Caco-2 (cell line): ENCODE measurements at places on chromosomes 12 and 14.

DNA sequence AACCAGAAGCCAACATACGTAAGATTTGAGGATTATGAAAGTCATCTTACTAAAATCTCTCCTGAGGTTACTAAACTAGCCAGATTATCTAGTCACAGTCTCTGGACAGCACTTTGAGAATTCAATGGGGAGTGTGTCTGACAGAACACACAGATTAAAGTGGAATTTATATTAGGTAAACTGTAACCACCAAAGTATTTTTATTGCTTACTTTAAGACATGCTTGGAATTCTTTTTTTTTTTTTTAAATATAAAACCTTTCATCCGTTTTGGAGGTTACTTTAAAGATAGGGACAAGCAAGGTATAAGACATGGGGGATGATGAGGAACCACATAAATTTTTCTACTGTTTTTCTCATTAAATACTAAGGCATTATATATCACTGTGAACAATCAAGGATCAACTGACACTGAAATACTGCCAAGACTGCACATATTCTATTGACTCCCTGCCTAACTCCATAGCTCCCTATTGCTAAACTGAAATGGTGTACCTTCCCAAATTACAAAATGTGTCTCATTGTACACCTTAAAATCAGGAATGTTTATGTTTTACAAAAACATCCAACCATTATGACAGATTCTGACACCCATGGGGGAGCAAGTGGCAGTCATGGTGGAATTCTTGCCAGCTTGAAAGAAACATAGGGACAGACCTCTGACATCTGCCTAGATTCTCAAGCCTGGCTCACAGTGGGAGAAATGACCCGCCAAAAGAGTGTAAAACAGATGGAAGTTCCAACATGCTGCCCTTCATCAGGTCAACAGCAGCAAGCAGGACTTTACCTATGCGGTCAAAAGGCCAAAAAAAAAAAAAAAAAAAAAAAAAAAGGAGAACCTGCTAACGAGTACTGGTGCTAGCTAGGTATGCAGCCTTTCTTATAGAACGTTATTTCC lies 239.3 kb downstream of the MED13L start:
- no peak for DNase-seq

DNA sequence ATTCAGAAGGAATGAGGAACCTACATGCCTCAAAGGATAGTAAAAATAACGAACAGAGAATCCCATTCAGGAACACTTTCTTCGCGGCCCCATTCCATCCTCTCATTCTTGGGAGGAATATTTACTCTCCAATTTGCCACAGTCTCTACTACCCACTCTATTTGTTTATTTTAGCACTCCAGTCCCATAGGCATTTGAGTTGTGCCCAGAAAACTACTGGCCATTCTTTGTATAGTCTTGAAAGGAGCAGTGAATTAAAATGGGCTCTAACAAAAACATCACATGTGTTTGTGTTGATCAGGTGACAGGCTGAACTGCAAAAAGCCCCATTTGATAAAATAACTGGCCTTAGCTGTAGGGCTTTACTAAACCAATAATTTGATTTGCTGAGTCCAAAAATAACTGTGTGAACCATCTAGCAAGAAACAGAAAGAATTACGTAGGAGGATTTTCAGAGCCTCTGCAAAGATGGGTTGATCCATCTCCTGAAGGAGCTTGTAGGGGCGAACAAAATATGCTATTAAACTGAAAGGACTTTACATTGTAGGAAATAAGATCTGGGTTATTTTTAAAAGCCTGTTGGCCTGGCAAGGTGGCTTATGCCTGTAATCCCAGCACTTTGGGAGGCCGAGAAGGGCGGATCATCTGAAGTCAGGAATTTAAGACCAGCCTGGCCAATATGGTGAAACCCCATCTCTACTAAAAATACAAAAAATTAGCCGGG lies 142.3 kb upstream of the CPNE8 start:
- no peak for DNase-seq

DNA sequence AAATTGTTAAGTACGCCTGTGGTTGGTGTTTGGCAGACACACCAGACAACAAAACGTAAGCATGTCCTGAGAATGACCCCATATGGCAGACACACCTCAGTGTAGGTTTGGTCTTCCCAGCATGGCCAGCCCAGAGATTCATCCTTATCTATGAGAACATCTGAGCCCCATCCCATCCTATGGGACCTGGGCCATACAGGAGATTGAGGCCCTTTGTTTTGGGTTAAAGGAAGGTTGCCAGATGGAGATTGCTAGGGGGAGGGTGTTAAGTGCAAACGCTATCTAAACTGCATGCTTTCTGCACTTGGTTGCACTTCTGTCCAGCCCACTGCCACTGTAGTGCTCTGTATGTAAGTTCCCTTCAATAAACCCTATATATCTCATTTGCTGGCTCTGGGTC lies 4.1 kb upstream of the PCNX4 start:
- no peak for DNase-seq

GRCh38 chr12:67484791-67485480 lies 163.6 kb upstream of the DYRK2 start:
- DNase-seq = no peak

DNA sequence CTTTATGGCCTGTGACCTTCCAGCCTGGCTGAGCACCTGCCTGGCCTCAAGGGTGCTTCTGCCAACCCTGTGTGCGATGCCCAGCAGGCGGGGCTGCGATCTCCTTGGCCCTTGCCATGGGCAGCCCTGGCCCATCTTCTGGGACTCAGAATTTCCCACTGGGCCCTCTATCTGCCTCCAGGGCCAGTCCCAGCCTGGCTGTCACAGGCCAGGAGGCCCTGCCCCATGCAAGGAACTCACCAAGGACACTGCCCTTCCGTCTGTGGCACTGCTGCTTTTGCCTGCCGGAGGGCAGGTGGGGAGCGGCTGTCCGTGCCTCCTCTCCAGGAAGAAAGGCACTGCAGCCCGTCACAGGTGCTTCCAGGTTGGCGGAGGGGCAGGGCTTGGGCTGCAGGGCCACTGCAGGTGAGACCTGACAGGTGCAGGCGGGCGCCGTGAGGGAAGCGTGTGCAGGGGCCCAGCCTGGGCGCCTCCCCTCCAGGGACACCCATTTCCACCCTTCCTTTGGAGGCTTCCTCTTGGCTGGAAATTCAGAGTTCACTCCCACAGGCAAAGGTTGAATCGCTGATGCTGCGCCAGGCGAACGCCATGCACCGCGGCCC lies 177.8 kb downstream of the KIF26A start:
- DNase-seq = no peak

- DNase-seq = no peak
Observed at GRCh38 chr12:25558586-25558985, 5.5 kb upstream of the LMNTD1 start.

GRCh38 chr14:58129208-58129607 lies 22.8 kb downstream of the ARMH4 start:
- DNase-seq = no peak

DNA sequence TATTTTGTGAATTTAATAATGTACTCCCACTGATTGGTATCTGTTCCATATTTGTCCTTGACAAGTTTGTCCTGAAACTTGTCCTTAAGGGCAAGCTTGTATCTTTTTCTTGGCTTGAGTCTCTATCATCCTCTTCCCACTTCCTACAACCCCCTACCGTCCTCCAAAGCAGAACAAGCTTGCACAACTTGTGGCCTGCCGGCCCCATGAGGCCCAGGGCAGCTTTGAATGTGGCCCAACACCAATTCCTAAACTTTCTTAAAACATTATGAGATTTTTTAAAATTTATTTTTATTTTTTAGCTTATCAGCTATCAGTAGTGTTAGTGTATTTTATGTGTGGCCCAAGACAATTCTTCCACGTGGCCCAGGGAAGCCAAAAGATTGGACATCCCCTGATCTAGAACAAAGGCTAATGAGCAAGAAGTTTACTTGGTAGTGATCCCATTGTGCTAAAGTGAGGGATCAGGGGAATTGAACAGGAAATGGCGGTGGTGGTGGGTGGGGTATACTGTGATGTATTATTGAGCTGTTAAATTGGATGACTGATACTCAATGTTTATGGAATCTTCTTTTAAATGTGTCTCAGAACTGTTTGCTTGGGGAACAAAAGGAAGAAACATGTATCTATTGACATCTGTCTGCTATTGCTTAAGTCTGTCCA lies 37.8 kb downstream of the TMX1 start:
- DNase-seq = no peak

DNA sequence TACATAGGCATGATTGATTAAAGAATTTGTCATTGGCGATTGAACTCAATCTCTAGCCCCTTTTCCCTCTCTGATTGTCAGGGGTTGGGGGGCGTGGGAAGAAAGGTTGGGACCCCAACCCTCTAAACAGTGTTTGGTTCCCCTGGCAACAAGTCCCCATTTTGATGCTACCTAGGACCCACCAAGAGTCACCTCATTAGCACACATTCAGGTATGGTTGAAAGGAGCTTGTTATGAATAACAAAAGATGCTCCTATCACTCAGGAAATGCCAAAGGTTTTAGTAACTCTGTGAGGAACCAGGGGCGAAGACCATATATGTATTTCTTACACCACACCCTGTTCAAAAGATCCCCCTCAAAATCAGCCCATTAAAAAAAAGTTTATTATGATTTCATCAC lies 14.3 kb downstream of the RNF212B start:
- DNase-seq = no peak

DNA sequence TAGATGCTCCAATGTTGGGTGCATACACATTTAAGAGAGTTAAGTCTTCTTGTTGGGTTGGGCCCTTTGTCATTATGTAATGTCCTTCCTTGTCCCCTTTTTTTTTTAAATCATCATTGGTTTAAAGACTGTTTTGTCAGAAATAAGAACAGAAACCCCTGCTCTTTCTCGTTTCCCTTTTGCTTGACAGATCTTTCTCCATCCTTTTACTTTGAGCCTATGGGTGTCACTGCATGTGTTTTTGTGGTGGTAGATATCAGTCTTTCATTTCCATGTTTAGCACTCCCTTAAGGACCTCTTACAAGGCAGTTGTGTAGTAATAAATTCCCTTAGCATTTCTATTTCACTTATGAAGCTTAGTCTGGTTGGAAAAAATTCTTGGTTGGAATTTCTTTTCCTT lies 47.4 kb downstream of the RTN1 start:
- no peak for DNase-seq

DNA sequence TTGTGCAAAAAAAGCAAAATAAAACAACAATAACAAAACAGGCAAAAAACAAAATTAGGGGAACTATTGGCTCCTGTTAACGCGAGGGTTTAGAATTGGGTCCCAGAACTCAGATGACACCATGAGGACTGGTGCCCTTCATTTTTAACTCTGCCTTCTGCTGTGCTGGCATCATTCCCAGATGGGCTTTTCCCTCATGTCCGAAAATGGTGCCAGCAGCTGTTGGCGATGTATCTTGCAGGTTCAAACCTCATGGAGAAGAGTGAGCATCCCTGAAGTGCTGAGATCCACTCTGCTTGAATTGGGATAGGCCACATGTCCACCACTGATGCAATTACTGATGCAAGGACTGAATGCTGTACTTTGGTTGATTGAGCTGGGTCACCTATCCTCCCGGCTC lies 61.1 kb downstream of the MYRFL start:
- no peak for DNase-seq

GRCh38 chr14:32469388-32470160 lies 140.5 kb downstream of the AKAP6 start:
- no peak for DNase-seq

GRCh38 chr12:11731455-11731854 lies 82.0 kb downstream of the ETV6 start:
- DNase-seq = no peak

DNA sequence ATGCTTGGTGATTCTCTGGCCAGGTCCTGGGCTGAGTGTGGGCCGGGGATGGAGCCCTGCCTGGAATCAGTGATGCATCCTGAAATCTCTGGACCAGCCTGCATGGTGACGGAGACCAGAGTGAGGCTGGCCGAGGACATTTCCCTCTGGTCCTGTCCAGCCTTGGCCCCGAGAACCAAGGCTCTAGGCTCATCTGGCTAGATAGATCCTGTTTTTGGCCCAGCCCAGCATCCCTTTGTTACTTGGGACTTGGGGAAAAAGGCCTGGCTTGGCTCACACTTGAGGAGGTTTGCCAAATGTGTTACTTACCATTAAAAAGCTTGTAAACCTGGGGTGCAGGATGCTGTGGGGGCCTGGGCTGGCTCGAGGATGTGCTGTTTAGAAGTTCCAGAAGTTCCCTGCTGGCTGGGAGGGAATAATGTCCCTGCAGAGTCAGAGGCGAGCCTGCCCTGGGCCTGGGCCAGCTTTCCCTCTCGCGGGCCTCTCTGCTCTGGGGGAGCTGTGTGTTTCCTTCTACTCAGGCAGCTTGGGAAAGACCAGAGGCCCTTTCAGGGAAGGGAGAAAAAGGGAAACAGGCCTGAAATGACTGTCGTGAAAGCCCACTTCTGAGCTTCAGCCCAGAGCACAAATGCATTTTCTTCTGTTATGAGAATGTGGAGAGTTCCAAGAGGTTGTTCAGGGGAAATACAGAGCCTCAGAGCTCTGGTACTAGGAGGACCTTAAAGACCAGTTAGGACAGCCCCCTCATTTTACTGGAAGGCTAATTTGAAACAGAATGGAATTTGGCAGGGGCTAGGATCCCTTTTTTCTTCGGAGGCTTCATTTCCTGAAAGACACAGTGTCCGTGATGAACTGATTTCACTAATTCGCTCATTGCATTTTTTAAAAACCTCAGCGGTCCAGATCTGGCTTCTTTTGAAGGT lies 47.2 kb upstream of the CTDSP2 start:
- DNase-seq = no peak

DNA sequence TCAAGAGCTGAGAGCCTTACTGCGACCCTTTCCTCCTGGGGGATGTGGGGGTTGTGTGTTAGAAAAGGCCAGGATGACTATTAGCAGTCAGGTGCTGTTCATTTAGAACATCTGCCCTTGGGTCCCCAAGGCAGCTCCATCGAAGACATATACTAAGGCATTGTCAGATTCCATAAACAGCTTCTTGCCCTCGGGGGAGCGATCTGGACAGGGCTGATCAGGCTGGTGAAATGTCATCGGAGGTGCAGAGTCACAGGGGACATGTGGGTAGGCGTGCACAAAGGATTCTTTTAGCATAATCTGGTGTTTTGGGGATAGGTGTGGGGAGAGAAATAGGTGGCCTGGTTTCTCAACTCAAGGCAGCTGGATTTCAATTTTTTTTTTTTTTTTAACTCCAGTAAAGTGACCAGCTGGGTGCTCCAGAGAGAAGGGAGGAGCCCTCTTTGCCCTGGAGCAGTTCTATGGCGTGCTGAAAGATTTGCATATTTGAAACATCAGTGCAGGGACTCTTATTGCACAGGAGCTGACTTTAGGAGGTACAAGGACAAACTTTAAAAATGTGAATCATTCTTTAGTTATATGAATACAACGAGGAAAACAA lies 160.1 kb downstream of the SUDS3 start:
- no peak for DNase-seq

- no peak for DNase-seq
Observed at GRCh38 chr14:20998674-20999366, at the start of gene SLC39A2. TSS of gene SLC39A2 (plus strand) at chr14:20999293. CDS start at chr14:20999447, 154 bp downstream.

- DNase-seq = no peak
Observed at GRCh38 chr12:6337958-6338433, 3.9 kb downstream of the TNFRSF1A start.

GRCh38 chr12:11652351-11653040 lies 3.0 kb downstream of the ETV6 start:
- DNase-seq = no peak
